ENCODE measurements at places on chromosomes 3 and 15.

- DNase-seq = no peak
These were observed 565.6 kb upstream of the AGTR1 start for GRCh38 chr3:148131990-148132638.

DNA sequence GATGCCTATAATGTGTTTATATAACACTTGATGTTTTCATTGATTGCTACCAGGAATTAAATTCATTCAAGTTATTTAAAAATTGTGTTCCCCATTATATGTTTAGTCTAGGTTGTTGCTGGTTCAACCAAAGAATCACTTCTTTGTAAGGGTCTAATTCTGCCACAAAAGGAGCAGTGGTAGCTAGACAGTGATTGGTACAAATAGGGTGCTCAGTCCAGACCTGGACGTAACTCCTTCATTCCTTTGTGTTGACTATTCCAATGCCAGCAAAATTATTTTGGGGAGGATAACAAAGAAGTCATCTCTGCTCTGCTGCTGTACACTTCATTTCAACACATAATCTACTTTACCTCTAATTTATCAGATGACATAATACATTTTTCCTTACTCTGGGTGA, 1.2 kb downstream of the CHMP2B start:
- no peak for DNase-seq

GRCh38 chr15:40437752-40438687, 2.7 kb upstream of the BAHD1 start:
- no peak for DNase-seq

- DNase-seq = no peak
These were observed 43.9 kb upstream of the IL12A start for GRCh38 chr3:159944781-159945180.

GRCh38 chr3:284322-284721, 87.8 kb downstream of the CHL1 start:
- no peak for DNase-seq

DNA sequence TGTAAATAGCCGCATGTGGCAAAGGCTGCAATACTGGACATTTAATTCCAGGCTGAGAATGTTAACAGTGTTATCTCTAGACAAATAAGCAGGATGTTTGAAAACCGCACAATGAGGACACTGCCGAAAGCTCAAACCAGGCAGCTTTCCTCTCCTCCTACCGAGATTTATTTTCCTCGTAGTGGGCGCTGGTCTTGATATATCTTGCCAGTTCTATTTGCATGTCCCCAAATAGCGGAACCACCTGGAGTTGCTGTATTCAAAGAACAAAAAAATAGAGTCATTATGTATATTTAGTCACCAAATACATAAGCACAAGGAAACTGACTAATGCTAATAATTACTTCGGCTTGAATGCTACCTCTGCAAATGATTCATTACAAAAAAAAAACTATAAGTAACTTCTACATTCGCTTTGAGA, 46.5 kb downstream of the CYFIP1 start:
- no peak for DNase-seq
